ENCODE measurements at places on chromosomes 1 and 21.
A peak's percentile ranks its signal among the peaks of the same experiment; 100 is the strongest.

DNA sequence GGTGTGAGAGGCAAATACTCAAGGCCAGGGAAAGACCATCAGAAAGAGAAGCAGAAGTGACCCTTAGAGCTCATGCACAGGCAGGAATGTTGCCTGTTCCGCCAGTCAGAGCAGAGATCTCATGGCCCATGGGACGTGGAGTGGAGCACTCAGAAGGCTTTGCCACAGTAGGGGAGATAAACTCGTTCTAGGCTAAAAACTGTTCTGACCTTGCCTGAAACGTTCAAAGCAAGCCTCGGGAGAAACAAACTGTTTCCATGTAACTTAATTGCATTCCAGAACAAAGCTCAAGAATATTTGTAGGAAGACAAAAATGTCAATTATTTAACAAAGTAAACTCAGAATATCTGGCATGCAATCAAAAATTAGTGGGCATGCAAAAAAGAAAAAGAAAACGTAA lies 20.7 kb upstream of the SLC19A1 start:
- DNase-seq: no peak

DNA sequence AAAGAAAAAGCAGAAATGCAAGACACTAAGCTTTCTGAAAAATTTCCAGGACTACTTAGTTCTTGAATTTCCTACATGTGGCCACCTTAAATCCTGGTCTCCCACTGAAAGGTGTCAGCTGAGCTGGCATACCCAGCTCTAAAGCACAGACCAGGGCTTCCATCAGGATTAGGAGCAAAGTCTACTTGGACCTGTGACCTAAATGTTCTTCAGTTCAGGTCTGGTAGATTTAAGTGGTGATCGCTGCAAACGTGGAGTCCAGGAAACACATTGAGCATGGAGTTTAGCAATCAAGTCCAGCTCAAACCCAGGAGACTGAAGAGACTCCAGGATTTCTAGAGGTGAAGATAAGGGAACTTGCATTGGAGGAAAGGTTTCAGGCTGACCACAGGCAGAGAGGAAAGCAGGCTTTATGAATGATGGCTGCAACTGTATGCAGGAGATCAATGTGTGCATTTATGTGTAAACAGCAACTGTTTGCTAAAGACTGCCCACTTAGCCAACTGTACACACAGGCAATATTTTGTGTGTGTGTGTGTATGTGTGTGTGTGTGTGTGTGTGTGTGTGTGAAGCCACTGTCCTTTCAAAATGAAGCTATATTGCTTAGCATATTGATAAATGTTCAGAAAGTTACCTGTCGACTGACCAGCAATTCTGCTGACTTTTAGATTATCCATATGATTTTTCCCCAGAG lies 75.2 kb downstream of the LMX1A start:
- no peak for DNase-seq

- peak; percentile 17 for DNase-seq
Measured at GRCh38 chr21:42019101-42019605, 9.0 kb upstream of the ZBTB21 start.

GRCh38 chr1:216046336-216046735 lies 376.9 kb downstream of the USH2A start:
- no peak for DNase-seq

- DNase-seq: no peak
Measured at GRCh38 chr1:58769809-58770320, 14.0 kb downstream of the JUN start.

GRCh38 chr1:182565537-182565936 lies 23.5 kb downstream of the RNASEL start:
- no peak for DNase-seq

GRCh38 chr1:73100216-73100615 lies 817.9 kb upstream of the NEGR1 start:
- peak; percentile 3 for DNase-seq

GRCh38 chr1:197137322-197137721 lies 9.1 kb downstream of the ASPM start:
- no peak for DNase-seq

DNA sequence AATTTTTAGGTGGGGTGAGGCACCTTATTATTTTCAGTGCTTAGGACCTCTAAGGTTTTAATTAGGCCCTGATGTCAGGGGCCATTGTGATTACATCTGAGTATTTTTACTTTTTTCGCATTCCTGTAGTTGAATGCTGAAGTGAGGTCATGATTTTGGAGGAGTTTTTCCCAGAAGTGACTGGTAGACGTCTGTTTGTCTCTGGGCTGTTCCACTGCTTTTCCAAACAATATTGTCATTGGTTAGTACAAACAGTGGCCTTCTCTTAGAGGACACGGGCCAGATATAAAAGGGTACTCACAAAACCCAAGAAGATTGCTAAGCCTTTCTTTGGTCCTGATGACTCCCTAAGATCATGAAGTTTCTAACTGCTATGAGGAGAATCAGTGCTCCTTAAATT lies 7.6 kb upstream of the RASAL2 start:
- DNase-seq: no peak

- DNase-seq: no peak
Measured at GRCh38 chr1:52119301-52120079, 22.4 kb upstream of the ZFYVE9 start.

DNA sequence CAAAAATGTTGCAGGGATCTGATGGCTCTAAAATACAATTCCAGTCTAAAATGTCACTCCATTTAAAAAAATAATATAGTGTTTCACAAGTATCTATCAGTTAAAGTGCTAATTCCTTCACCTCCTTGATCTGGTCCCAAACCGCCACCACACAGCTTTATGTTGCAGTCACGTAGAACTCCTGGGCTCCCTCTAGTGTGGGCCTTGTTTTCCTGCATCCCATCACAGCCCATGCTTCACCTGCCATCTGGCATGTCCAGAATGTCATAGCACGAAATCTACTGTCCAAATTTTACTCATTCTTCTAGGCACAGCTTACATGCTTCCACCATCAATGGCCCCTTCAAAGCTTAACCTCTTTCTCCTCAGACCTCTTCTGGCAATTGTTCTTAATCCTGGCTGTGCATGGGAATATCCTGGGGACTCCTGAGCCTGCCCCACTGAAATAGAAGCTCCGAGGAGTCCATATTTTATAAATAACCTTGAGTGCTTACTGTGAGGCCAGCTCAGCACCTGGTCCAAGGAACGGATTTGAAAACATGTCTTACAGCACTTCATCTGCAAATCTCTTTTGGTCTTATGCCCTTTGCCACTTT lies 15.5 kb downstream of the FYB2 start:
- DNase-seq: peak; percentile 34

DNA sequence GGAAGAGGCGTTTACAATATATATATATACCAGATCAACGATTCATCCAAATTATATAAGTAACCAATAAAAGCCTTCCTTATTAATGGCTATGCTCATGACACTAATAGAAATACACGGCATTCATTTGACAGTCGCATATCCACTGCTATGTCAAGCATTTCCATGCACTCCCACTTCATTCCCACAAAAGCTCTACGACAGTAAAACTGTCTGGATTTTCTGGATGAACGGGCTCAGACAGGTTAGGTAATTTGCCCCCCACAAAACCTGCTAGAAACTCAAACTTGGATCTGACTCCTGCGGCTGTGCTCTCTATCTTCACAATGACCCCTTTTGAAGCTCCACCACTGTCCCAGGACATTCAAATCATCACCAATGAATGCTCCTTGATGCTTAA lies 11.4 kb downstream of the DNAJC11 start:
- no peak for DNase-seq

DNA sequence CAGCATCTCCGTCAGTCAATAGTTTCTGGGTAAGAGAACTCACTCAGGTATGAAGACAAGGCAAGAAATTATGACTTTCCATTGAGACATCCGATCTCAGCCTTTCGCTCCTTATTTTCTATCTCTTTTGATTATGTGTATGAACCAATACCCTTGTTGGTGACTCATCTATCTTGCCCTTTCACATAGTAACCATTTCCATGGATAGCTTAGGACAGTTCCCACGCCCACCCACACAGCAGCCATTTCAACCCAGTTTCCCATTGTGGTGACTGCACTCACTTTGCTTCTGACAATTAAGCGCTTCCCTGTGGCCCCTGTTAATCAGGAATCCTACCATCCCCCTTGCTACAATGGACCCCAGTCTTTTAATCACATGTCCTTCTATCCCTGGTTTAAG lies 210.6 kb upstream of the ADGRL2 start:
- DNase-seq: no peak

- no peak for DNase-seq
Measured at GRCh38 chr1:28417441-28417922, 47.9 kb downstream of the PHACTR4 start.

GRCh38 chr1:59316497-59317128 lies 19.7 kb downstream of the FGGY start:
- DNase-seq: no peak
